ENCODE measurements at places on chromosomes 11 and 22.

- DNase-seq, result no peak
Observed at GRCh38 chr11:57974848-57975601, 48.7 kb upstream of the OR9Q1 start.

DNA sequence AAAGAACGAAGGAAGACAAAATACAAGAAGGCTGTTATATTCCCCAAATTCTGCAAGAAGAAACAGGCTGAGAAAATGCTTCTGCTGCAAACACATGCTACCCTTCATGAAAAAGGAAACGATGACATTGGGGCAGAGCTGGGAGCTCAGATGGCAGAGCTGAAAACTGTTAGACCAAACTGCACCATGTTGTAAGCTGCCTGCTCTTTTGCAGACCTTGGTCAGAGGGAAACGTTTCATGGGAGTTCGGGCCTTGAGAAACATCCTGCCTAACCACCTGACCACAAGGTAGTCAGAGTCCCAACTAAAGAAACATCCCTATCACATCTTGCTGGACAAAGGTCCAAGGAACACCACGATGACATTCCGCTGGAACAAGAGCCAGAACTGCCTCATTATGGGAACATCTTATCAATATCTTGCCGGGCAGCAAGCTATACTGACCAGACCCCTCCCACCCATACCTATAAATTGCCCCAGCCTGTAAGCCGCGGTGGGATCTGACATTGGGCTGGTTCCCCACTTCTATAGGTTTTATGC, 110.7 kb upstream of the CTSC start:
- DNase-seq, result no peak

GRCh38 chr11:111819829-111820237, 51.5 kb downstream of the ALG9 start:
- no peak for DNase-seq

DNA sequence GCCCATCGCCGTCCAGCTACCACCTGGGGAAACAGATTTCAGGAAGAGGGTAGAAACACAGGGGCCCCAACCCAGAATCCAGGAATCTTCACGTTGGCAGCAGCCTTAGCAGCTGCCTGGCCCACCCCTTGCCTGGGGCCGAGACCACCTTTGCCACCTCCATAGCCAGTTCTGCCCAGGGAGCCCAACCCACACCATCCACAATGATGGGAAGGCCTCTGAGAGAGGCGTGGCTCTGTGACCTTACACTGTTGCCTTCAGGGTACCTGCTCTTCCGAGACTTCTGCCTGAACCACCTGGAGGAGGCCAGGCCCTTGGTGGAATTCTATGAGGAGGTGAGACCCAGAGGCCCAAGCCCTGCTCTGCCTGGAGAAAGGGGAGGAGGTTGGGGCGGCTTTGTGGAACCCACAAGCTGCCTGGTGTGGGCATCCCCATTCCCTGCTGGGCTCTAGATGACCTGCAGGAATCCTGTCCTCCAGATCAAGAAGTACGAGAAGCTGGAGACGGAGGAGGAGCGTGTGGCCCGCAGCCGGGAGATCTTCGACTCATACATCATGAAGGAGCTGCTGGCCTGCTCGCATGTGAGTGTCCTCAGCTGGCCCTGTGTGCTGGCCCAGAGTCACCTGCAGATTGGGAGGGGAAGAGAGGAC, 10.0 kb upstream of the ANKRD13D start:
- DNase-seq, result no peak

DNA sequence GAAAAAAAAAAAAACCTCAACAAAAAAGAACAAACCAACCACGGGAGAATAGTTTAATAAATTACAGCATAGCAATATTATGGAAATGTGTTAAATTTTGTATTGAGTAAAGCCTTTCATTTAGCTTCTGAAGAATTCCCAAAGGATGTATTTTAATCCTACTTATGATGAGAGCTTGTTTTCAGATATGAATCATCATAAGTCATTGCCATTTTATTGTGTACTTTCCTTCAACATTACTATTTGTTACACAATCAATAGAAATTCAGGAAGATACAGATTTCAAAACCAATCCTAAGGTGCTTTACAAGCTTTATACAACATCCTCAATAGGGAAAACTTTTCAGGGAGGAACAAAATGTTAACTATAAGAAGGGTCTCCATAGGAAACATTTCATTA, 200.6 kb upstream of the CTSC start:
- peak; percentile 70 for DNase-seq

DNA sequence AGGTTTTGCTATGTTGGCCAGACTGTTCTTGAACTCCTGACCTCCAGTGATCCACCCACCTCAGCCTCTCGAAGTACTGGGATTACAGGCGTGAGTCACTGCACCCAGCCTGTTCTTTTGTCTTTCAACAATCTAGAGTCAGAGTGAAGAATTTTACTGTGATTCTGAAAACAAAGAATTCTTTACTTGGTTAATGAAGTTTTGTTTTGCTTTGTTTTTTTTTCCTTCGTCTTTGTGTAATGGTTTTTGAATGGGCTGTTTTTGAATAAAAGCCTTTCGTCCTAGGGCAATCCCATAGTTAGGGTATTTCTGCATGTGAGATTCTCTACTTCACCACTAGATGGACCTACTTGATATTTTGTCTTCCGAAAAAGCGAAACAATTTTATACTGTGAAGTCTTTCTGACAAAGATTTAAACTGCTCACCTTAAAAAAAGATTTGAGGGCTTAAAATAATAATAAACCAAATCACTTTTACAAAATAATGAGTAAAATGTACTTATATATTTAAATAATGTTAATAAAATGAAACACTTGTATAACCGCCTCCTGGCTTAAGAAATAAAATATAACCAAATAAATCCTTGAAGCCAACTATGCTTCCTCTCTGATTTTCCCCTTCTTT, 43.4 kb upstream of the SC5D start:
- DNase-seq, result peak; percentile 49

GRCh38 chr11:1090600-1091331, 16.1 kb downstream of the MUC2 start:
- DNase-seq, result no peak
